ENCODE measurements at places on chromosomes 2 and 18.

- DNase-seq = no peak
Measured at GRCh38 chr2:41722668-41723369, 325.0 kb upstream of the PKDCC start.

GRCh38 chr2:69615078-69615625 lies 28.4 kb downstream of the AAK1 start:
- no peak for DNase-seq

GRCh38 chr18:44759925-44760342 lies 79.2 kb downstream of the SETBP1 start:
- DNase-seq = no peak

DNA sequence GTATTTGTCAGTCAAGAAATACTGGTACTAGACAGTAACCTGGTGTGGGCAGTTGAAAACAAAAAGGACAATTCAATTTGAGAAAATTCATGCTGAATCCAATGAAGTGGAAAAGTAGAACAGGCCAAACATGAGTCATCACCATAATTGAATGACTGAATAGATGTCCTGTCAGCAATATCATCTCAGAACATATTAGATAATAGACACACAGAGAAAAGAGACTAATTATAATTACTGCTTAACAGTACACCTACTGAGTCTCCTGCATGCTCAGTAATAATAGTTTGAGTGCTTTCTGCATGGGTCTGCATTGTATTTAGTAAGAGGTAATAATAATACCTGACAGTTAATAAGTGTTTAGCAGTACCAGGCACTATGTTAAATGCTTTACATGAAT lies 138.6 kb upstream of the ZC3H15 start:
- no peak for DNase-seq

GRCh38 chr18:57664568-57665165 lies 43.0 kb upstream of the NARS1 start:
- DNase-seq = no peak

Measured in stimulated activated CD8-positive, alpha-beta memory T cell treated with anti-CD3 and anti-CD28 coated beads, Interleukin-7, amount 100 ng/mL, for 24 hours (primary cell).